Activated CD4-positive, alpha-beta T cell treated with anti-CD3 and anti-CD28 coated beads for 1 hour (primary cell): ENCODE measurements at places on chromosomes 5 and 9.

GRCh38 chr5:85263125-85263524 is 878.4 kb upstream of the EDIL3 start:
- DNase-seq = no peak

DNA sequence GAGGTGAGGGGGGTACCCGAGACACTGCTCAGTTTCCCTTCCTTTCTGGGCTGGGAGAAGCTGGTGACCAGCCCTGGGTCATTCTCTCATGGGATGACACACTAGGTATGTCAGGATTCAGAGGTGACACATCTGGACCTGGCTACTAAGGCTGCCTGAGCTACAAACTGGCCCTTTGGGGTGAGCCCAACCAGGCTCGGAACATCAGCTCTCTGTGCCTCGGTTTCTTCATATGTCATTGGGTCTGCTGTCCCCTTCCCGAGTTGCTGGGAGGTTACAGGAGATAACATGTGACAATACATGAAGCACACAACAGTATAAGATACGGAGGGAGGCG is 11.8 kb downstream of the CARD19 start:
- DNase-seq = no peak

DNA sequence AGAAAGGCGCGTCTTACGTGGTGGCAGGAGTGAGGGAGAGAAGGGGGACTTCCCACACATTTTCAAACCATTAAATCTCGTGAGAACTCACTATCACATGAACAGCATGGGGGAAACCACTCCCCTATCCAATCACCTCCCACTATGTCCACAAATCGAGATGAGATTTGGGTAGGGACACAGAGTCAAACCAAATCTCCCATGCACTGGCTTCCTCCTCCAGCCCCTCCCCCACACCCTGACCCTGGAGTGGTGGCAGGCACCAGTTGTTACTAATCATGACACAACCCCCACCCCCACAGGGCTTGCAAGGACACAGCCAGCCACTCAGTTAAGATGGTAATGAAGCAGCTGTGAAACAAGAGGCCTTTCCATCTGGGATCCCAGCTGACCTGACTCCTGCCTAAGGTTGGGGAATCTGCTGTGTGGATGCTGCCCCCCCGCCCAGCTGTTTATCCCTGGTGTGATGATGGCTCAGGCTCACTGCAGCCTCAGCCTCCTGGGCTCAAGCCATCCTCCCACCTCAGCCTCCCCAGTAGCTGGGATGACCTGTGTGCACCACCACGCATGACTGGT is 57.1 kb upstream of the FUBP3 start:
- DNase-seq = no peak

DNA sequence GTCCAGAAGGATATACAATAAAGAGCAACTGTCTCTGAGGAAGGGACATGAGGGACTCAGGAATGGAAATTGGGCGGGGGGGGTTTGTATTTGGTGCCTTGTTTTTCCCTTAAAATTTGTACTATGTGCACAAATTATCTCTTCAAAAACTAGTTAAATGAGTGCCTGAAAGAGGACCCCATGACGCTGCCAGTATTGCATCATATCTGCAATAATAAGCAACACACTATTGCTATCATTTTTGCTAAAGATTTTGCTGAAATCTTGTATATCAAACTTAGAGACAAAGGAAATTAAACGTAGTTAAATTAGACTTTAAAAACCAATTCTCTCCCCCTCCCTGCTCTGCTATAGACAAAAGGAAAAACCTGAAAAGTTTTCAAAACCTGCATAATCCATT is 89.7 kb upstream of the SLC30A5 start:
- no peak for DNase-seq

GRCh38 chr5:143708672-143709071 is 103.3 kb upstream of the HMHB1 start:
- DNase-seq = no peak

GRCh38 chr9:111030492-111030891 is 7.8 kb downstream of the LPAR1 start:
- no peak for DNase-seq

DNA sequence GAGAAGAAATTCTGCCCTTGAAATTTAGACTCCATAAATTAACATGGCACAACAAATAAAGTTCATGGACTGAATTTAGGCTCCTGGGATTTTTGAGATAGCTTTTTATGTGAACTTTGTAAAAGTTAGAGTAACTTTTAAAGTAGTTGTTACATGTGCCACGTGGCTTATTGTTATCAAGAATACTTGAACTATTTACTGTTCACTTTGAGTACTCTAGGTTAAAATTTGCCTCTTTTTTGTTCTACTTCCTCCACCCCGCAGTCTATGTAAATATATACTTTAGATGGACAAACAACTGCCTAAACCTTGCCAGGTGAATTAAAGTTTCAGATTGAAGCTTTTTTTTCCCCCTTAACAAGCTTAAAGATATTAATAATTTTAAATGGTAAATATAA is 457.9 kb downstream of the RAB3C start:
- no peak for DNase-seq

GRCh38 chr9:6428940-6429889 is 16.2 kb downstream of the UHRF2 start:
- no peak for DNase-seq

DNA sequence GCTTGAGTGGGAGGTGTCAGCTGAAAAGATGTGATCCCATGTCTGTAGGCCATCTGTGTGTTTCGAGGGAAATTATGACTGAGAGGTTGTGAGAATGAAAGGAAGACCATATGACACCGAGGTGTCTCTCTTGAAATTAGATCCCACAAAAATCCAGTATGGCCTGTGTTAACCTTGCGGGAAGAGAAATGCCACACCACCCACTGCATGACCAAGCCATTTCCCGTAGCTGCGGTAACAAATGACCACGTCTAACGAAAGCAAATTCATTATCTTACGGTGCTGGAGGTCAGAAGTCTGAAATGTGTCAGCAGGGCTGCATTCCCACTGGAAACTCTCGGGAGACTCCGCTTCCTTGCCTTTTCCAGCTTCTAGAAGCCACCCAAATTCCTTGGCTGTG is 11.6 kb downstream of the C9orf57 start:
- no peak for DNase-seq

DNA sequence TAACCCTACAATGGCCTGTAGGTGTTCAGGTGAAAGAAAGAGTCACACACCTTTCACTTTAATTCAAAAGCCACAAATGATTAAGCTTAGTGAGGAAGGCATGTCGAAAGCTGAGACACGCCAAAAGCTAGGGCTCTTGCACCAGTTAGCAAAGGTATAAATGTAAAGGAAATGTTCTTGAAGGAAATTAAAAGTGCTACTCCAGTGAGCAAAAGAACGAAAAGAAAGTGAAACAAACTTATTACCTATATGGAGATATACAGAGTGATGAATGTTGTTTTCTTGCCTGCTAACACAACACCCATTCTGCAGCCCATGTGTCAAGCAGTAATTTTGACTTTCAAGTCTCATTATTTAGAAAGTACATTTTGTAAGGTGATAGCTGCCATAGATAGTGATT is 254.2 kb upstream of the SLC24A2 start:
- DNase-seq = no peak

- no peak for DNase-seq
Observed at GRCh38 chr9:135183528-135184180, 96.2 kb downstream of the OLFM1 start.

GRCh38 chr5:133528841-133529240 is 83.5 kb downstream of the FSTL4 start:
- DNase-seq = no peak

GRCh38 chr5:122187426-122187825 is 58.1 kb downstream of the ZNF474 start:
- DNase-seq = no peak

GRCh38 chr5:135392256-135392655 is 6.8 kb downstream of the MACROH2A1 start:
- DNase-seq = no peak

- no peak for DNase-seq
Observed at GRCh38 chr5:179819296-179820126, 1.2 kb upstream of the SQSTM1 start.

DNA sequence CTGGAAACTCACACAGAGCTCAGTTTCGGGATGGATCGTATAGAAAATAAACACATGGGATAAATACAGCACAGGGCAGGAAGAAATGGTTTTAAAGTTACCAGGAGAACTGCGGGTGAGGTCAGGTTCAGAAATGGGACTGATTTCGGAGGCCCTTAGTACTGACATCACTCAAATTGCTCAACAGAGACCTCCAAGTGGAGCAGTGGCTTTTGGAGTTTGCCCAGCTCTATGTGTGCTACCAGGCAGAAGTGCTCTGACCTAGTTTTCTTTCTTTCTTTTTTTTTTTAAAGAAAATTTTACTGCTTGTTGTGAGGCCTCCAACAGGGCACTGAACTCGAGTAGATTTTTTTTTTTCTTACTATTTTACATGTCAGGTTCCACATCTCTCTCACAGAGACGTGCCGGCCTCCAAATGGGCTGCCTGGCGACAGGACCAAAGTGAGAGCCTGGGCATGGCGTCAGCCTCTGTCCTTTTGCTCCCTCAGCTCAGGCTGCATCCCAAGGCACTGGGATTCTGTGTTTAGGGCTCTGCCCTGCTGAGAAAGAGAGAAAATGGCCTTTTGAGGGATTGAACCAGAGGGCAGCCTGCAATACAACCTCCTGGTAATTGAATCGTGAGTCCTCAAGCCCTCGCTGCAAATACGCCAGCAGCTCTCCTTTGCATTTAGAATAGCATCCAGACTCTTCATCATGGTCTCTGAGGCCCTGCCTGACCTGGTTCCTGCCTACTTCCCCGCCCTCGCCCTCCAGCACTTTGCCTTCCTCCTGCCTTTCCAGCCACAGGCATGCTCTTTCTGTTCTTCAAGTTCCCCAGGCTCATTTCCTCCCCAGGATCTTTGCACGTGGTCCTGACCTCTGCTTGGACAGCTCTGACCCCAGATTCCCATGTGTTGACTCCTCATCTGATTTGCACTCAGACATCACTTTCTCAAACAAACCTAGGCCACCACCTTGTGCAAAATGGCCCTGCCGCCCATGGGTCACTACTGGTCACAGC is 173.5 kb downstream of the FGF1 start:
- no peak for DNase-seq

DNA sequence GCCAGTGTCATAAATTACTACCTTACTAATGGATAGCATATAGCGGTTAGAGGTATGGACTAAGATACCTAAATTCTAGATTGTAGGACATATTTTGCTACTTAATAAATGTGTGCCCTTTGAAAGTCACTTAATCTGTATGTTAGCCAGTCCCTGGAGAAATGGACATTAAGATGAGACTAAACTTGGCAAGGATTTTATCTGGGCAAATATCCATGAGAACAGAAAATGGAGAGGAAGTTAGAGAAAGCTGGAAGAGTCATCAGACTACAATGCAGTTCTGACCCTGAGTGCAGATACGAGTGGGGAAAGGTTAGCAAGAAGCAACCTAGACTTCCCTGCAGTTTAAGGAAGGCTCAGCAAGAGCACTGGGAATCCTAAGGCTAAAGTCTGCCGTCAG is 33.0 kb downstream of the TBCA start:
- no peak for DNase-seq
